ENCODE measurements at places on chromosomes 1 and 21.

- DNase-seq = no peak
Measured at GRCh38 chr1:59137276-59137615, 159.6 kb upstream of the FGGY start.

DNA sequence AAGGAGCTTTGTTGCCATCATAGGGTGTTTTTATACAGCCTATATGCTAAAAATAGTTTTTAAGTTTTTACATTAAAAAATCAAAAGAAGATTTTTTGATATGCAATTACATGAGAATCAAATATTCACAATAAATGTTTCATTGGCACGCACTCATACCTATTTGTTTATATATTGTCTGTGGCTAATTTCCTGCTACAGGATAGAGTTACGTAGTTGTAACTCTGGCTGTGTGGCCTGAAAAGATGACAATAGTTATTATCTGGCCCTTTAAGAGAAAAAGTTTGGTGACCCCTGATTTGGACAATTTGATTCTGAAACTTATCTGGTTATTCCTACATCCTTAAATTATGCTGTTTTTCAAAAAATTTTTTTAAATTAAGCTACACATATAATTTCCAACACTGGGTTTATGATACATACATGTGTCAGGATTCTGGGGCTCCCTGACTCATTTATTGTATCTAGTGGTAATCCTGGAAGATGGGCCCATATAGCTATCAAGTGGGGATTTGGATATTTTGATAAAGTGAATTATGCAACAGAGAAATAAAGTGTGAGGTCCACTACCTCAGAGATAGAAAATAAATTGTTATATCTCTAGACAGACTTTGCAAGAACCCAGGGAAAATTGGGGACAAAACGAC, 370.2 kb upstream of the LYPLAL1 start:
- no peak for DNase-seq

GRCh38 chr1:184759112-184759511, 4.5 kb upstream of the EDEM3 start:
- DNase-seq = no peak

DNA sequence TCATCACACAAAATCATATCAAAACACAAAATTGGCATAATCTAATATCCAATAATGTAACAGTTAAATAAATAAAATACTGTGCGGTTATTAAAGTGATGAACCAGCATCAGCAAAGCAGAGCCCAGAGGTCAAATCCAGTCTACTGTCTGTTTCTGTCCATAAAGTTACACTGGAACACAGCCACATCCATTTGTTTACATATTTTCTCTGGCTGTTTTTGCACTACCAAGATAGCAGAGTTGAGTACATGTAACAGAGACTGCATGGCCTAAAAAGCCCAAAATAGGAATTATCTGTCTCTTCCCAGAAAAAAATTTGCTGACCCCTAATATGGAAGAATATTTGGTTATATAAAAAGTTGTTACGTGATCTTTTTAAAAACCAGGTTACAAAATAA, 242.2 kb upstream of the DMRTA2 start:
- no peak for DNase-seq

GRCh38 chr1:201771466-201771865, 57.5 kb upstream of the IPO9 start:
- no peak for DNase-seq

DNA sequence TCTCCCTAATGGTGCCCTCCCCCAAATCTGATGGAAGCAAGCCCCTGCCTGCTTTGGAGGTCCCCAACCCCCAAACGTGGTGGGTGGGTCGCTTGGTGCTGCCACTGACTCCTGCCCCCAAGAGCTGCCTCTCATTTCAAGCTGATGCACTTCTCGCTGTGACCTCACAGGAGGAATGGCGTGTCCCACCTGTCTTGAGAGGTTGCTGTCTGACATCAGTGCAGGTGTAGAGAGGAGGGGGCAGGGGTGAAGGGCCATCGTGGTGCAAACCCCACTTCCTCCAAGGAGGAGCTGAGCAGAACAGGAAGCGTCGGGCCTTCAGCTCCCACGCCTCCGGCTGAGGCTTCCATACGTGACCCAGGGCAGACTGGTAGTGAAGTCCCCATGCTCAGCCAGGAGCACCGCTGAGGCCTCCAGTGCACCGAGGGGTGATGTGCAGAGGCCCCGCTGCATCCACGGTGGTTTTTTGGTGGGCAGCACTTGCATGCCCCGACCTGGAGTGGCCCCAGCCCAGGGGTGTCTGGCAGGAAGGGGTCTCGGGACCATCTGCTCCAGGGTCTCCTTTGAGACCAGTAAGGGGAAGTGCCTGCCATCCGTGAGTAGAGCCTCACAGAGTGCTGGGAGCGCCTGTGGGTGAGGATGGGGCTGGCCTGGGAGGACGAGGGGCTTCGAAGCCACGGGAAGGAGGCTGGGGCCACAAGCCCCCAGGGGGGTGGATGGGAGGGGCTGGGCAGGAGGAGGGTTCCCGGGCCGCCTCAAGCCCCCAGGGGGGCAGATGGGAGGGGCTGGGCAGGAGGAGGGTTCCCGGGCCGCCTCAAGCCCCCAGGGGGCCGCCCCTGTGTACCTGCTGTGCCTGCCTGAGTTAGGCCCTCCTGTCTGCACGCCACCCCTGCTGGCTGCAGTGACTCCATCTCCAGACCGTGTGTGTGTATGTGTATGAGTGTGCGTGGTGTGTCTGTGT, 39.8 kb downstream of the WDR4 start:
- no peak for DNase-seq

DNA sequence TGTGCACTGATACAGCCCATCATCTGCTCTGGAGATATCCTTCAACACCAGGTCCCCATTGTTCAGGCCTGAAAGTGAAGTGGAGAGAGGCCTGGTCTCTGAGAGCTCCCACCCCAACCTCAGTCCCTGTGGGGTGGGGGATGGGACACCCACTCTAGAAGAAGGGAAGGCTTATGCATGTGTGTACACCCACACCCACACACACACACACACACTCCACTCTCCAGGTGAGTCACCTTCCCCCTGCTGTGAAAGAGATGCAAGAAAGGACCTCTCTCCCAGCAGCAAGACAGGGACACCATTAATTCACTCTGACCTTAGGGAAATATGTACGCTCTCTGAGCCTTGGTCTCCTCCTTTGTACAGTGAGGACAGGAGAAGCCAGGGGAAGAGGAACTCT, 5.9 kb downstream of the VSIG8 start:
- DNase-seq = no peak
